ENCODE measurements at places on chromosomes 13 and 19.

DNA sequence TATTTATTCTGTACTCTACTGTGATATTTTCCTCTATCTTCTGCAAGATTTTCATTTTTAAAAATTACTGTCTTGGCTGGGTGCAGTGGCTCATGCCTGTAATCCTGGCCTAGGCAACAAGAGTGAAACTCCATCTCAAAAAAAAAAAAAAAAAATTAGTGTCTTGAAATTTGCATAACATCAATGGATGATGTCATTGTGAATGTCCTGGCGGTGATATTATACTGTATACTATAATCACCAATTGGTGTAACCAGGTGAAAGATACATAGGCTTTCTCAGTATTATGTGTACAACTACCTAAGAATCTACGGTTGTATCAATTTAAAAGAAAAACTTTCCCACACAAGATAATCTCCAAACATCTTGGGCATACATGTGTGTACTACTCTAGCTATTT, 15.2 kb downstream of the ZNF331 start:
- DNase-seq: no peak

DNA sequence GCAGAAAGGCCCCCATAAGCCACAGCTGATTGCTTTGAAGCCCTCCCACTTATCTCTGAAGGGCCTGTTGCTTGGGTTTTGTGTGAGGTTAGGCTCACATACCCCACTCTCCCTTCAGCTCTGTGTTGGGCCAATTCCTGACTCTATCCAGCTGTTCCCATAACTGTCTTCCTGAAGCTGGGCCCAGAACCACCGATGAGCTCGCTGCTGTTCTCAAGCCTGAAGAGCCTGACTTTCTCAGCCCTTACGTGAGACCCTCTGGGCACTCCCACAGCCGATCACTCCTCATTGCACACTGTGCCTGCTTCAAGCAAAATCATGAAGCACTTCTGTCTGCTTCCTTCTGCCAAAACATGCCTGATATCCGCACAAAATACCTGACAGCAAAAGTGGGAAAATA, 124.1 kb downstream of the CRYL1 start:
- DNase-seq: no peak

GRCh38 chr13:79222427-79223205, 183.4 kb downstream of the RBM26 start:
- no peak for DNase-seq

- DNase-seq: no peak
Observed at GRCh38 chr13:47539317-47539716, 461.8 kb downstream of the SUCLA2 start.

GRCh38 chr19:29022165-29022564, 190.8 kb downstream of the UQCRFS1 start:
- no peak for DNase-seq

DNA sequence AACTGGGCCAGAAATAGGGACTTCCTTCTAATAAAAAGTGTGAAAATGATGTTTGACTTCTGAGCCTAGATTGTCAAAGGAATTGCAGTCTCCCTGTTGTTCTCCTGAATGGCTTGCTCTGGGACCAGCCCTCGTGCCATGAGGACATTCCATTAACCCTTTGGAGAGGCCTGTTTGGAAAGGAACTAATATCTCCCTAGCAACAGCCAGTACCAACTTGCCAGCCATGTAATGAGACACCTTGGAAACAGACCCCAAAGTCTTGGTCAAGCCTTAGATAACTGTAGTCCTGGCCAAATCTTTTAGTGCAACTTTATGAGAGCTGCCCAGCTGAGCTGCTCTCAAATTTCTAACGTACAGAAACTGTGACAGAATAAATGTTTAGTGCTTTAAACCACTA, 8.2 kb upstream of the SIAH3 start:
- DNase-seq: no peak

DNA sequence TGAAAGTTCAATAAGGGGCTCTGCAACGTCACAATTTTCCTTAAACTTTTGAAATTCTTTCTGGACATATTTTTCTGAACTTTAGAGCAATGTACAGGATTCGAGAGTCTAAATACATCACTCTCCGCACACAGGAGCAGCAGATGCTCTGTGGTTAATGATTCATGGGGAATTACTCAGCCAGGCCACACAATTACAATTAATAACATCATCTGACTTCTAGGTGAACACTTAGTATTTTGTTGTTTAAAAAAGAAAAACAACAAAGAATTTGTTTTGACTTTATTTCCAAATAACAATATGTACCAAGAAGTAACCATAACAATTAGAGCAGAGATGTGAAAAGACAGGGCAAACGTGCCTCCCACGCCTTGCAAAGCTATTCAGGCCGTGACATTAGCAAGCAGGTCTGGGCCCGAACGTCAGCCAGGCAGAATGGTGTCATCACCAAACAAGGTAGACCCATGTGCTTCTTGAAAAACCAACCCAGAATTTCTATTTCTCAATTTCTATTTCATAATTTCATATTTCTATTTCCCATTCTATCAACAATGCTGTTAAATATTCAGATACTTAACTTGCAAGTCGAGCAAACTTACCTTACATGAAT, 236.3 kb downstream of the COL4A1 start:
- no peak for DNase-seq

GRCh38 chr13:90997951-90998350, 349.5 kb upstream of the MIR17HG start:
- DNase-seq: no peak

- no peak for DNase-seq
Observed at GRCh38 chr19:40339018-40339728, 9.0 kb downstream of the C19orf47 start.

DNA sequence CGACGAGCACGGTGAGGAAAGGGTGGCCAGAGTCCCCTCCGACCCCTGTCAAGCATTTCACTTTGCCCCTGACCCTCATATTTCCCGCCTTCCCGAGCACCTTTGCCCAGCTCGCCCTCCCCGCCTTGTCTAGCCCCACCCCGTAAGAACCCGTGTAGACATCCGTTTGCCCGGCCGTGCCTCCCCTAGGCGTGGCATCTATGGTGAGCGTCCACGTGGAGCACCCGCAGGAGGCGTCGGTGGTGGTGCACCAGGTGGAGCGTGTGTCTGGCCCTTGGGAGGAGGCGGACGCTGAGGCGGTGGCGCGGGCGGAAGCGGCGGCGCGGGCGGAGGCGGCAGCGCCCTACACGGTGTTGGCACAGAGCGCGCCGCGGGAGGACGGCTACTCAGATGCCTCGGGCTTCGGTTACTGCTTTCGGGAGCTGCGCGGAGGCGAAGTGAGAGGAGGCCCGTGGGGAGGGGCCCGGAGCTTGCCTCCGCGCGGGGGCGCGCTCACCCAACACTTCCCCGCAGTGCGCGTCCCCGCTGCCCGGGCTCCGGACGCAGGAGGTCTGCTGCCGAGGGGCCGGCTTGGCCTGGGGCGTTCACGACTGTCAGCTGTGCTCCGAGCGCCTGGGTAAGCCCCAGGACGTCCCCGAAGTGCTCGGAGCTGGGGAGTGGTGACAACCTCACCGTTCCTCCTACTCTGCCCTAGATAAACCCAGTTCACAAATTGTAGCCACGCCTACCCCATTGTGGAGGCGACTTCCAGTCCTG, 4.2 kb downstream of the LTBP4 start:
- DNase-seq: peak; percentile 61

GRCh38 chr13:105463011-105463501, 1072.4 kb downstream of the EFNB2 start:
- no peak for DNase-seq

DNA sequence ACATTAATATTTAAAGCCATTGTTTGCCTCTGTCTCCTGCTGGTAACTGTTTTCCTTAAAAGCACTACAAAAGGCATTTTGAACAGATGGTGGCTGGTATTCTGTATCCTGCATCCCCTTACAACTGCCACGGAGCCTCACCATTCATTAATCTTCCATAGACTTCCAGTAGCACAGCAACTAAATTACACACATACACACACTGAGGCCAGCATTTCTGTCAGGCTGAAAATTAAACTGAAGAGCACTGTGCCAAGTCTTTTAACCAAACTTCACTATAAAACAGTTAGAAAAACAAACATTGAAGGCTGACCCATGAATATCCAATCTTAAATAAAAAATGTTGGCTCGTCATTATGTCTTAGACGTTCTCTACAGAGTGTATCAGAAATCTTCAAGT, 697.8 kb downstream of the DACH1 start:
- DNase-seq: no peak

GRCh38 chr19:44627631-44628030, 14.3 kb downstream of the IGSF23 start:
- no peak for DNase-seq

DNA sequence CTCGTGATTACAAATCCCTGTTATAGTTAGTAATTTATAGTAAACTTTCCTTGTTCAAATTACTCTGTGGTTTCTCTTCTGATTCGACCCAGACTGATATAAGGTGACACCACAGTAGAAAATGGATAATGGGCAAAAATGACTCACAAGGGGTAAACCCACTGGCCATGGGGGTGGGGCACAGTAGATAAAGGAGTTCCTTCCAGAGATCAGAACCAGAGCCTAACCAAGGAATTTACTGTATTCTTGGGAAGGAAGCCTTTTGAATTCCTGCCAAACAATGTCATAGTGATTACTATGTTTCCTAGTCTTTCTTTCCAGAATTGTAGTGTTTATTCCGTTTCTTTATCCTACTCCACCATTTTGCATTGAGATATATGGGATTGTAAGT, 21.9 kb downstream of the MIR17HG start:
- no peak for DNase-seq

GRCh38 chr19:46202426-46202825, 27.1 kb upstream of the IGFL1 start:
- DNase-seq: no peak

DNA sequence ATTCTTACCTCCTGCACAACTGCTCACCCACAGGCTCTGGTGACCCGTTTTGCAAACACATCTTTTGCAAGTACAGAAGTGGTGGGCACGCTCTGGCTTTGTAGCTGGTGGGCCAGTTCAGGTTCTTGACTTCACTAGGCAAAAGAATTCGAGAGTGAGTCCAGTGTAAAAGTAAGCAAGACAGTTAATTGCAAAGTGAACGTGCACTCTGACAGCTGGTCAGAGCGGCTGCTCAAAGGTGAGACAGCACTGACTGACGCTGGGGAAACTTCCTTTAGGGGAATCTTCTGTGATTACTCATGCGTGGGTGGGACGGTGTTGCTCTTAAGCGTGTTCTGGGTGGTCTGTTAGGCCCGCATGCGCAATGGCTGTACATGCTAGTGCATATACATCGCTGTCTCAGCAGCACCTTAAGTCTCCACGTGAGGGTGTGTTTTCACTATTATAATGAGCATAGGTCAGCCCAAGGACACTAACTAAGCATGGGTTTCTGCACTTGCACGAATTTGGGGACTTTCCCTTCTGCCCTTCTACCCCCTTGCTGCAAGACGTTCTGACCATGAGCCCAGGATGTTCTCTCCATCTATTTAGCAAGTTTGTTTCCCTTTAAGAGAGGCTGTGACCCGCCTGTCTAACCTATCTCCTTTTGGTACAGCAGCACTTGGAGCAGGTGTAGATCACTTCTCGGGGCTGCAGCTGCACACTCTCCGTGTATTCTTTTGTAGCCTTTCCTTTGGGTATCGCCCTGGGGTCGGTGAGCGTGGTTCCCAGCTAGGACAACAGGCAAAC, 30.2 kb upstream of the CD33 start:
- no peak for DNase-seq

DNA sequence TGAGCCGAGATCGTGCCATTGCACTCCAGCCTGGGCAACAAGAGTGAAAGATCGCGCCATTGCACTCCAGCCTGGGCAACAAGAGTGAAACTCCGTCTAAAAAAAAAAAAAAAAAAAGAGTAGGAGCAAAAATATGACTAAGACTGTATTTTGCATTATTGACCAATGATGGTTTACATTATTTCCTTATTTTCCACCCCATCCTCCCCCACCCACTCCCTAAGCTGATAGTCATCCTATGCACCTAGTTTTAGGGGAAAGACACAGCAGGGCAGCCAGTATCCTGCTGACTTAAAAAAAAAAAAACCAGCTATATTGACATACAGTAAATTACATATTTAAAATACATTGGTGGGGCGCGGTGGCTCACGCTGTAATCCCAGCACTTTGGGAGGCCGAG, 25.1 kb downstream of the VAV1 start:
- no peak for DNase-seq

- DNase-seq: peak; percentile 60
Observed at GRCh38 chr13:30872685-30873461, 33.2 kb upstream of the MEDAG start.

- no peak for DNase-seq
Observed at GRCh38 chr19:17097593-17098126, 22.1 kb downstream of the MYO9B start.

DNA sequence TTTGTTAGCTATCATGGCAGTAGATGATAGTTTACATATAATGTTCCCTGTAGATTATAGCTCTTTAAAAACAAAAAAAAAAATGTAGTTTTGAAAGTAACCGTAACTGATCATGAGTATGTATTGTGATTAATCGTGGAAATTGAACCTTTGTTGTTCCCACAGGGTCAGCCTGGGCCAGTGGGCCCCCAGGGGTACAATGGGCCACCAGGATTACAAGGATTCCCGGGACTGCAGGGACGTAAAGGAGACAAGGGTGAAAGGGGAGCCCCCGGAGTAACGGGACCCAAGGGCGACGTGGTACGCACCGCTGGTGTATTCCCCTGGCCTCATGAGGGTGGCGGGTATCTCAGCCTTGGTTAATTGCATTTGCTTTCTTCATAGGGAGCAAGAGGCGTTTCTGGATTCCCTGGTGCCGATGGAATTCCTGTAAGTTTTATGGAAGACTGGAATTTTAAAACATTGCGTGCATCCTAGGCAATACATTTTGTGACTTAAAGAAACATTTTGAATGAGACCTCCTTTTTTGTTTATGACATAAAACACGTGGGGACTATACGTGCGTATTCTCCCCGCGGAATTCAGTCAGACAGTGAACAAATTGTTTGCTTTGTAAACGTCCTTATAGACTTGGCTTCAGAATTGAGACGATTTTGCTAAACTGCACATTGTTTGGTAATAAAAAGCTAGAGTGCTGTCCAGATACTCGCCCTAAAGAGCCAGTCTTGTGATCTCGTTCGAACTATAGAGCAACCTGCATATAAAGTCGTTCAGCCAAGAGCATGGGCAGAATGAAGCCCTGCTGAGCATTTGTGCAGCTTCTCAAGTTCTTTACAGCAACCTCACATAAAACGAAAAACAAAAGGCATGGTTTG, 117.7 kb downstream of the COL4A2 start:
- no peak for DNase-seq

DNA sequence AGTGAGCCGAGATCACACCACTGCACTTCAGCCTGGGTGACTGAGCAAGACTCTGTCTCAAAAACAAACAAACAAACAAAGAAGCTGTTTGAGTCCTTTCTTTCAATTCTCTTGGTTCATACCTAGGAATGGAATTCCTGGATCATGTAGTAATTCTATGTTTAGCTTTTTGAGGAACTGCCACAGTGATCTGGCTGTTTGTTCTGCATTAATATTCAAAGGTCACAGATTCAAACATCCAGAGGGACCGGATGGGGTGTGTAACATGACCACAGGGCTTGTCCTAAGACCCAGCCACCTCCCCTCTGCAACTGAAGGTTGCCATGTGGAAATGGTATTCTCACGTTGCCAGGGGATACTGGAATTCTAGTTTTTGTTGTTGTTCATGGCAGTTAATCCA, 10.2 kb downstream of the COLGALT1 start:
- DNase-seq: no peak

Measured in Kasumi-1 (cell line).